Lower lobe of right lung (tissue), 2 donors: ENCODE measurements at places on chromosomes 6 and 20.

DNA sequence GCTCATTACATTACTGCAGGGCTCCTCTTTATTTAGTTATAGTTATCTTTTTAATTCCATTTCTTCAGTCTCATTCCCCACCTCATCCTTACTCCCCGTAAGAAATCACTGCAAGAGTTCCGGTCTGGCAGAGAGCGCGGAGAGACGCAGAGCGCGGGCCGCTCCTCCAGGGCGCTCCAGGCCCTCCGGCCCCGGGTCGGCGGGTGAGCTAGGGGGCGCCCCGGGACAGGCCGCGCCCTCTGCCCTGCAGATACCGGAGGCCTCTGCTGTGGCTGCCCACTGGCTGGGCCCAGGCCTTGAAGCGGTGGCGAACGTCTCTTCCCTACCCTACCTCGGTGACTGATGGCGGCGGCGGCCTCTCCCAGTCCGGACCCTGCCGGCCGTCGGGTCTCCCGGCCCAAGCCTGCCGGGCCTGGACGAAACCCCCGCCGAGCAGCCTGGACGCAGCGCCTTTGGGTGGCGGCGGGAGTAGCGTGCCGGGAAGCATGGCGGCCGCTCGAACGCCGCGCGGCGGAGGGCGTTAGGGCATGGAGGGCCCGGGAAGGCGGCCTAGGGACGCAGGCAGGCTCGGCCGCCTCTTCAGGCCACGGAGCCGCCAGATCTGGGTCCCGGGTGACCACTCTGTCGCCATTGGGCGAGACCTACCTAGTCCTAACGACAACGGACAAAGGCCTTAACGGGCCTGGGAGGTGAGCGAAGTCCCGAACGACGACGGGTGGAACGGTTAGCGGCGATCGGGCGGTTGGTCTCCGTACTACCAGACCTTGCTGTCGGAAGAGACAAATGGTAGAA lies 16.4 kb upstream of the HMGN4 start:
- DNase-seq, result peak; percentile 90

DNA sequence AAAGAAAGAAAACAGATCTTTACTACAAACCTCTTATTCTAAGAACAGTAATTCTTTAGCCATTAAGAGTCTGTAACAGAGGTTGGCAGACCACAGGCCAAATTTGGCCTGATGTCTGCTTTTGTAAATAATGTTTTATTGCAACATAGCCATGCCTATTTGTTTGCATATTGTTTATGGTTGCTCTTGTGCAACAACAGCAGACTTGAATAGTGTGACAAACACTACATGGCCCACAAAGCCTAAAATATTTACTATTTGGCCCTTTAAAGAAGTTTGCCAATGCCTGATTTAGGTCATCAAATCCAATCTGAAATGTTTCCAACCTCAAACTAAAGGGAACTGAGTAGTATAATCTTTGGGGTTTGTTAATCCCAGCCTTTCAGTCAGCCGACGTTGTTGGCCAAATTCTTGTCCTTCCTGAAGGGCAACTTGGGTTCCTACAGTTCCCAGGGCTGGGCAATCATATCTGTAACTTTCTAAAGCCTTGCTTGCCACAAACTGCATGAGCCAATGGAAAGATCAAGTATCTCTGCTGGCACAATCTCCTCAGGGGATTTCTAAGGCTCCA lies 33.9 kb upstream of the TBC1D20 start:
- no peak for DNase-seq

DNA sequence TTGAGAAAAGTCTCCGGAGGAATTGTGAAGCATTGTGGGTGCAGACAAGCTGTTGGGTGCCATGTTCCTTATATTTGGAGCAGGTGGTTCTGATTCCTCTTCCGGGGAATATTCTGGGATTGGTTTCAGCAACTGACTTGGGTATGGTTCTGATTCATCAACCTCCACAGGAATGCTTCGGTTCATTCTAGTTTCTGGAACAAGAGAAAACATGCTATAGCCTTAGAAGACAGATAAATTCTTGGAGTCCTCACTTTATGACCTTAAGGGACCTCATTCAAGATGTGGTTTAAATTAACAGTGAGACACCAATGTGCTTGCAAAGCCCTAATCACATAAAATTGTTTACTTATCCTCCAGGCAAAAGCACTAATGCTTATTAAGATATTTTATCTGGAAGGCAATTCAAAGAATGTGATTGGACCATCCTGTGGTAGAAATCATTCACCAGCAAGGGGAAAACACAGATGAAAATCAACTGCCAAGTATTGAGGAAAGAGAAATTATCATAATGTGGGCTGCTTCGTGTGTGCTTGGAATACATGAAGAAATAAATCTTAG lies 13.7 kb downstream of the TRAF3IP2 start:
- no peak for DNase-seq

GRCh38 chr6:35170891-35171290 lies 29.8 kb upstream of the TCP11 start:
- DNase-seq, result no peak

GRCh38 chr6:159887146-159887545 lies 3.6 kb upstream of the MAS1 start:
- DNase-seq, result no peak

DNA sequence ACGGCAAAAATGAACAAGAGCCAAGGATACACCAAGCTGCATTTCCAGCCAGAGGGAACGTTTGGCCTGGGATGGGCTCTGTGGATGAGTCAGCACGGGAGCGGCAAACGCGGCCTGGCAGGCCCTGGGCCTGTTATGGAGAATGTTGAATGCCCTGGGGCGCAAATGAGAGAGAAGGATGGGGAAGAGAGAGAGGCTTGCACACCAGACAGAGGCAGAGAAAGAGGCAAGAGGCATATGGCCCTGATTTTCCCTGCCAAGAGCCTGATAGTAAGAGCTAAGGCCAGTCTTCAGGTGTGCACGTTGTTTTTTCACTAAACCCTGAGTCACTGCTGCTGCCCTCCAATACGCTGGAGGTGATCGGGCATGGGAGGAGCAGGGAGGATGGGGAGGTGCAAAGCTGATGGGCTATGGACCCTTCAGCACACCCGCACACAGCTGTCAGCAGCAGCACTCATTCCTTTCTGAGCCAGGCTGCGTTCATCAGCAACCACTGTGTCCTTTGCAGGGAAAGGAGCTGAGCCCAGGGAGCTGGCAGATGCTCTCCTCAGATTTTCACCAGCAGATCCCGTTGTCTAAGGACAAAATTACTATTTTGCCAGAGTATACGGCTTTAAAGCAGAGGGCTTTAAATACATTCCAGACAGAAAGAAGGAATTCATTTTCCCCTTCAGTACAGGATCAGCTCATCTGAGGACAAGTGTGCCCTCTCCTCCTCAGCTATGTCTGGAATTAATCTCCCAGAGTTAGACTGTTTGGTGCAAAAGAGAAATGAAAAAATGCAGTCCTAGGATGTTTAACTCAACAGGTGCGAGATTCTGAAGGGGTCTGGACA lies 61.7 kb upstream of the SLC22A23 start:
- DNase-seq, result no peak

- no peak for DNase-seq
Observed at GRCh38 chr20:519999-520398, 23.6 kb downstream of the CSNK2A1 start.

- peak; percentile 88 for DNase-seq
Observed at GRCh38 chr20:64083378-64083803, 807 bp downstream of the LKAAEAR1 start.

DNA sequence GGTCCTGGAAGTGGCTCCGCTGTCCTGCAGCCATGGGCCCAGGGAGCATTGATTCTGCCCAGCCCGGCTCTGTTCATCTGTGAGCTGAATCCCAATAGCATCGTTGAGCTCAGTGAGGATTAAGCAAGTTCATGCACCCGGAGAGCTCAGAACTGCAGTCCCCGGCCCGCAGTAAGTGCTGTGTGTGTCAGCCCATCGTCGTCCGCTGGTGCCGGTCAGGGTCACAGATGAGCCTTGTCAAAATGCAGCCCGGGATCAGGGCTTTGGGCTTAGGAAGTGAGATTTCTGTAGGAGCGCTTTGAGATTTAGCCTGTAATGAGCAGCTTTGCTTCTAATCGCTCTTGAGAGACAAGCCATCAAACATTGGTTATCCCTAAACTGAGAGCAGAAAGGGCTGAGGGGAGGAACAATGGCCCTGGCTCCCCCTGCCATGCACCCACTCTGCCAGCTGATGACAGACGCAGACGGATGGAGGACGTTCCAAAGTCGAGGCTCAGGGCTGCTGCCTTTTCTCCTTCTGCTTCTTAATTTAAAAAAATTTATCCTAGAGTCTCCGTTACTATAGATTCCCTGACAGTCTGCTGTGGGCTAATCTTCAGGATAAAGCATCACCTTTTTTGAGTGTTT lies 25.6 kb upstream of the SULF2 start:
- no peak for DNase-seq

DNA sequence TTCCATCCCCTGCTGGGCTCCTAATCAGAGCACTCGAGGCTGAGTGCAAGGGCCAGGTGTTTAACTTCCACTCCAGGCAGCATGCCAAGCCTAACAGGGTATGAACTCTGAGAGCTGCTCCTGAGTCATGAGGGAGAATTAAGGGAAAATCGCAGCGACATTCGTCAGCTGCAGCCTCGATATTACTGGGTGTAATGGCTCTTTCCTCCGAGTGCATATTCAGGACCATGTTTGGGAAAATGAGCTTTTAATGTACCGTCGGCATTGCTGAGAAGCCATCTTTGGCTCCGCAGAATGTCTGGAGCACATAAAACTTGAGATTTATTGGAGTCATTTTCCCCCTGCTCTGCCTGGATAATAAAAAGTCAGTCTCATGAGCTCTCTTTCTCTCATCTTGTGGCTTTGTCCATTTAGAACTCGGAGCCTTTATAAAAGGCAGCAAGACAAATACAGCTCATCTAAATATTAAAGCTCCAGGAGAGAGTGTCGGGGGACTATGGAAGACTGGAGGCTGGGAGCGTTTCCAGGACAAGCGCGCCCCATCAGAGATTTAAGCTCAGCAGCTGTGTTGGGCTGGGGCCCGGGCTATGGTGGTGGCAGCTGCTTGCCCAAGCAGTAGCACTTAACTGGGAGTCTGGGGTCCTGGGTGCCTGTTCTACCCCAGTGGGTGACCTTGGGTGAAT lies 103.7 kb downstream of the TOX2 start:
- peak; percentile 75 for DNase-seq

GRCh38 chr6:146928503-146928902 lies 275.7 kb upstream of the STXBP5 start:
- DNase-seq, result no peak

DNA sequence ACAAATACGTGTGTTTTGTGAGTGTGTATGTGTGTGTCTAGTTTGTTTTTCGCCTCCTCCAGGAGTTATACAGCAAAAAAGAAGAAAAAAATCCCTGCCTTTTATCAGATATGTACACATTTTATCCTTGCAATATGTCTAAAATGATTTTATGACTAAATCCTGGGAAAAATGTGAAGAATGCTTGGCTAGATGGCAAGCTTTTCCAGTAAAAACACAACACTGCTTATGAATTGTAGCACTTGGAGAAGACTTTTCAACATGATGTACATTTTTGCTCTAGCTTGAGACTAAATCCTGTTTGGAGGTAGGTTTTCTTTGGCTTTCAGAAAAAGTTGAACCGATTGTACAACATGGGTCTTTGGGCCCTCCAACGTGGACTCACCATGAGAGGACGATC lies 160.2 kb downstream of the GMPR start:
- DNase-seq, result no peak

- DNase-seq, result no peak
Observed at GRCh38 chr6:122180132-122180531, 219.3 kb upstream of the HSF2 start.

GRCh38 chr6:26330859-26331217 lies 34.2 kb upstream of the BTN3A2 start:
- no peak for DNase-seq

DNA sequence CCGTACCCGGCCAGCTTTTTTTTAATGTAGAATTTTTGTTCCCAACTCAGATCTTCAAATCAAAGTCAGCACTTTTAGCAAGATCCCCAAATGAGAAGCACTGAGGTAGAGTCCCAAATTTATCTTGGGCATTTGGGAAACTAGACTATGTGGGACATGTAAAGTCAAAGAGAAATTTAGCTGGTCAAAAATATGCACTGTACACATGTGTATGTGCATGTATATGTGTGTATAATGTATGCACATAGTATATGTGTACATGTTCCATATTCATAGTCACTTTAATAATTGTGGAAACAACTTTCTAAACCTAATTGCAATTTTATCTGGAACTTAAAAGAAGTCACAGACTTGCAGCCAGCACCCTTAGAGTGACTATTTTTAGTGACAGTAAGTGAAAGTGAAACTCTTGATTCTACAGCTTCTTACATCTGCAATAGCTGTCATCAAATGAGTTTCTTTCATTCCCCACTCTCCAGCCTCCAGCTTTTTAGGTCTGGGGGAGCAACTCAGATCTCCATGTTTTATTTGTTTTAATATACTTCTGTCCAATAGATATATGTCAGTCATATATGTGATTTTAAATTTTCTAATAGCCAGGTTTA lies 53.6 kb downstream of the CDC40 start:
- no peak for DNase-seq

DNA sequence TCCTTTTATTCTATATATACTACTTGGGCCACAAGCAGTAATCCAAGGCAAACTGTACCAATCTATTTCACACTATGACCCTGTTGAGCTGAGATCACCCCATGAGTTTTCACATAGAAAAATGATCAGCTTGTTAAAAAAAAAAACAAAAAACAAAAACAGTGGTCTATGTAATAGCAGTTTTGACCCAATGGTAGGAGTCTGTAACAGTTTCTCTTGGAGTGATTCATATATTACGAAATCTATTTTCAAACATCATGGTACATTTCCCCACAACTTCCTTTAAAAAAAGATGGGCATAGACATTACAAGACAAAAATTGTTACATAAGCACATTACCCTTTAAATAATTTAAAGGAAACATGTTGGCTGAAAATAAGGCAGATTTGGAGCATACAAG lies 78.1 kb downstream of the PRSS35 start:
- no peak for DNase-seq

- DNase-seq, result no peak
Observed at GRCh38 chr20:23150304-23151007, 64.3 kb upstream of the CD93 start.

- peak; percentile 37 for DNase-seq
Observed at GRCh38 chr20:61573415-61574305, 321.6 kb downstream of the CDH4 start.

GRCh38 chr6:74048387-74048786 lies 352.4 kb downstream of the CD109 start:
- no peak for DNase-seq

DNA sequence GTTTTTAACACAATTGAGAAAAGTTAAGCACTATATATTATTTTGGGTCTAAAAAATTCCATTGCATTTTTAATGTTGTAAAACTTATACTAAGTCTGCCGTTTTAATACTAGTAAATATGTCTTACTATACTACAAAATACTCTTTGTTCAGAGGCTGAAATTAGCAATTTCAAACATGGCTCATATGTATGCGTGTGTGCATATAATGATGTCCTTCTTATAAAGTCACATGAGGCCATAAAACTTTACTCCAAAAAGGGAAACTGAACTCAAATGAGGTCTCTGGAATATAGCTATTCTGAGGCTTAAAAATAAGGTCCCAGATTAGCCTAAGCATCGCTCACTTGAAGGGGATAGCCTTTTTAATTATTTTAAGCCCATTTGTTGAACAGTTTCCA lies 224.0 kb downstream of the MYLK4 start:
- DNase-seq, result no peak

DNA sequence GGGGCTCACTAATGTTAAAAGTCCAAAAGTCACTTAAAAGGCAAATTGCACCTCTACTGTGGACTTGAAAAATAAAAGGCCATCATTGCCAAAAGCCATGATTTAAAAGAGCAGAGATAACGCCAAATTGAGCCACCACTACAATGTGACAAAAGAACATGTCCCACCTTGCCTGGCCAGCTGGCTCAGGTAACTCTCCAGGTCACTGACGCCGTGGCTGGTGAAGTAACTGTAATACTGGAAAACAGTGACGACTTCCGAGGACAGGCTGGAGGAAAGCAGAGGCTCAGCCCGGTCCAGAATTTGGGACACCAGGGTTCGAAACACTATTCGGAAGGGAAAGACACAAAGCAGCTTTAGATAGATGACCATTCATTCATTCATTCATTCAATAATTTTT lies 29.3 kb upstream of the ARMH2 start:
- DNase-seq, result no peak
